ENCODE measurements at places on chromosomes 3 and 15. TPM values are rescaled to one million over a fixed set of nuclear protein-coding genes. Genes with fewer than 3 reads are reported as not detected.

MESP2 gene
- total RNA-seq = 0.62 TPM

NPAP1 gene
- not detected for total RNA-seq

ANAPC13 gene
- 49.4 TPM for total RNA-seq

SPATA12 gene
- 0.52 TPM for total RNA-seq

SPTBN5 gene
- total RNA-seq = 0.25 TPM

C3orf85 gene
- total RNA-seq = not detected

CYP1A2 gene
- total RNA-seq = not detected

CHRD gene
- 0.12 TPM for total RNA-seq

SYNM gene
- total RNA-seq = 35.6 TPM

RASL12 gene
- 0.19 TPM for total RNA-seq

PTH1R gene
- total RNA-seq = 0.28 TPM

CFAP20DC gene
- total RNA-seq = 1.7 TPM

SLC51A gene
- total RNA-seq = not detected

PLA2G4D gene
- not detected for total RNA-seq

B3GNT5 gene
- 21.0 TPM for total RNA-seq

SECISBP2L gene
- 6.2 TPM for total RNA-seq

CERS3 gene
- total RNA-seq = not detected

FGD5 gene
- total RNA-seq = not detected

ETFA gene
- 289 TPM for total RNA-seq

PPM1L gene
- 0.63 TPM for total RNA-seq

FANCD2OS gene
- total RNA-seq = not detected

ATP13A3 gene
- total RNA-seq = 48.9 TPM

APBA2 gene
- 16.6 TPM for total RNA-seq

CLDN16 gene
- 0.06 TPM for total RNA-seq

TMCO5A gene
- total RNA-seq = not detected

PLA2G4E gene
- total RNA-seq = not detected

HAUS2 gene
- 20.9 TPM for total RNA-seq

STAC gene
- 2.6 TPM for total RNA-seq

KLF15 gene
- total RNA-seq = 0.06 TPM

ASTE1 gene
- 4.3 TPM for total RNA-seq

XXYLT1 gene
- 12.4 TPM for total RNA-seq

TRPM1 gene
- not detected for total RNA-seq

EFCC1 gene
- total RNA-seq = not detected

CLDN11 gene
- not detected for total RNA-seq

NRG4 gene
- total RNA-seq = 2.6 TPM

CPA3 gene
- not detected for total RNA-seq

IQCF5 gene
- total RNA-seq = not detected

MUC13 gene
- 7.8 TPM for total RNA-seq

CASR gene
- not detected for total RNA-seq

DHFR2 gene
- 2.8 TPM for total RNA-seq

POLQ gene
- 7.5 TPM for total RNA-seq

MYL3 gene
- not detected for total RNA-seq

ADGRG7 gene
- not detected for total RNA-seq

LINGO1 gene
- 8.4 TPM for total RNA-seq

PP2D1 gene
- not detected for total RNA-seq

GPR149 gene
- total RNA-seq = not detected

CHST13 gene
- total RNA-seq = 1.0 TPM

CPNE9 gene
- 0.08 TPM for total RNA-seq

ROPN1 gene
- total RNA-seq = not detected
